ENCODE measurements at places on chromosomes 6 and 20.
A peak's percentile ranks its signal among the peaks of the same experiment; 100 is the strongest.

DNA sequence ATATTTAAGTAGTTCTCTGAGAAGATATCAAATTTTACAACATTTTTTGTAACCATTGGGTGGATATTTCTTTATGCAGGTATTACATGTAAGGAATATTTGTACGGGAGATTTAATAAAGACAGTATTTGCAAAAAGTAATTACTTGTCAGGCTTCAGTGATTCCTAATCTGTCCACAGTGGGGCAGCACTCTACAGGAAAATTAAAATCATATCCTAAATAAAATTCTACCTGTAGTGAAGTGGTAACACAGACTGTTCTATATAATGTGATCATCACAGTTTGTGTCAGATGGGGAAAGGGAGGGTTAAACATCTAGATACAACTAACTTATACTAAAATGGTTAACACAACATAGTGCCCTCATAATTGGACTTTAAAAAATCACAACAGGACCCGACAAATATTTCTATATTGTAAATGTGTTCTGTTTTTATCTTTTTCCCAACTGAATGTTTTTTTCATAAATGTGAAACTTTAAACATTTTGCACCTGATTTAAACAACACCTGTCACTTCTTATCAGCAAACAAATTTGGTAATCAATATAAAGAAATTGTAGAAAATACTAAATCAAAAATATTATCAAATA, 145.6 kb upstream of the MANEA start:
- peak; percentile 43 for DNase-seq

- DNase-seq, result peak; percentile 88
Measured at GRCh38 chr20:3407771-3408637, 535 bp upstream of the DNAAF9 start.

DNA sequence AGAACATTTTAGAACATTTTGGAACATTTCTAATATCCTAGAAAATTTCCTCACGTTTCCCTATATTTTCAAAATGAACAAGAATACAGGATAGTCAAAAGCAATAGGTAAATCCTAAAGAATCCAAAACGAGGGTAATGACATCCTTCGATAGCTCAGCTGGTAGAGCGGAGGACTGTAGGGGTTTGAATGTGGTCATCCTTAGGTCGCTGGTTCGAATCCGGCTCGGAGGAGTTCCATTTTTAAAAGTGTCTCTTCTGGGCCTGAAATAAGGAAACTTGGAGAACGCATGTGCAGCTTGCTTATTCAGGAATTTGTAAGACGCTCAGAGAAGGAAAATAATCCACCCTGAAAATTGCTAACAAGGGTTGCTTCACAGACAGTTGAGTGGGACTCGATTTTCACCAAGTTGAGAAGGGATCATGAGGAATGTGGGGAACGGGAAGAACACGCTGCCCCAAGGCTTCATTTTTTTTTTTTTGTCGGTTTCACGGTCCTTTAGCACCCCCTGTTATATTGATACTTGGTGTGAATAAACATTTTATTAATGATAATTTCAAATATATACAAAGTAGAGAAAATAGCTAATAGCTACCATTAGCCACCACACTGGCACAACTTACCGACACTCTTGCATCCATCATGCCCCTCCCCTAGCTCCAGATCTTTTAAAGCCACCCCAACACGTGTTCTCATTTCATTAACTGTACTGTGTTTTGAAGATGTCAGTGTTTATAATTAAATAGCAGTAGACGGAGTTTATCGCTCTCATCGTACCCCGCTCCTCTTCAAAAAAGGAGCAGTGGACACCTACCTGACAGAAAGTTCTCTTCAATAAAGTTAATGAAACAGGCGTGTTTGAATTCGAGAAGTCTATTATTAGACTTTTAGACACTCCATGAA, 1.8 kb upstream of the ABT1 start:
- DNase-seq, result peak; percentile 43

DNA sequence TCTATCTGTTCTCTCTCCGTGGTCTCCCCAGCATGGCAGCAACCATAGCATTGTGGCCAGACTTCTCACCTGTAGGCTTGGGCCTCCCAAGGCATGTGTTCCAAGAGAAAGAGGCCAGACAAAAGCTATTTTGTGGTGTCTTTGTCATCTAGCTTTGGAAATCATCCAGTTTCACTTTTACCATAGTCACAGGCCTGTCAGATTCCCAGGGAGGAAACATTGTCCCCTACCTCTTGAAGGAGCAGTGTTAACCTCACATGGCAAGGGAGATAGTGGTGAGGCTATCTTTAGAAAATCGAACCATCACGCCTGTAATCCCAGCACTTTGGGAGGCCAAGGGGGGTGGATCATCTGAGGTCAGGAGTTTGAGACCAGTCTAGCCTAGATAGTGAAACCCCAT, 42.3 kb upstream of the RALGAPA2 start:
- no peak for DNase-seq

- DNase-seq, result no peak
Measured at GRCh38 chr20:2756056-2756611, 44.3 kb downstream of the CPXM1 start.

DNA sequence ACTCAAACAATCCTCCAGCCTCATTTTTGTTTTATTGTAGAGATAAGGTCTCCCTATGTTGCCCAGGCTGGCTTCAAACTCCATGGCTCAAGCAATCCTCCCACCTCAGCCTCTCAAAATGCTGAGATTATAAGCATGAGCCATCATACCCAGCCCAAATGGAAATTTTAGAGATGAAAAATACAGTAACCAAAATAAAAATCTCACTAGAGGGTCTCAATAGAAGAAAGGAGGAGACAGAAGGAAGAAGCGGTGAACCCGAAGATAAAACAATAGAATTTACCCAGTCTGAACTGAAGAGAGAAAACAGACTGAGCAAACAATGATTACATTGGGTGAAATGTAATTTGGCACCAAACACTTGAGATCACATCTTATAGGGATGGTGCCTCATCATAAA, 16.7 kb upstream of the OLIG3 start:
- DNase-seq, result no peak

GRCh38 chr6:99811636-99812035, 182.4 kb downstream of the MCHR2 start:
- no peak for DNase-seq

DNA sequence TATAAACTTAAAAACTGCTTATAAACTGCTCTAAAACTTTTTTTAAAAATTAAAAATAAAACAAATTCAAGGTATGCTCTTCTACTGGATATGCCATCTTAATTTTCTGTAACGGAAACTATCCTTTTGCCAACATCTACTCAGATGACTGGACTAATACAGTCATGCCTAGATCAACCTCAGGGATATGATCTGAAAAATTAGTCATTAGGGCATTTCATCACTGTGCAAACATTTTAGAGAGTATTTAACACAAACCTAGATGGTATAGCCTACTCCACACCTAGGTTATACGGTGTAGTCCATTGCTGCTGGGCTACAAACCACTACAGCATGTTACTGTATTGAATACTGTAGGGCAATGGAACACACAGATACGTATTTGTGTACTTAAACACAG, 64.8 kb downstream of the TRIM27 start:
- no peak for DNase-seq

- no peak for DNase-seq
Measured at GRCh38 chr6:69622924-69623323, 173.9 kb downstream of the LMBRD1 start.

- no peak for DNase-seq
Measured at GRCh38 chr6:110048221-110048875, 70.2 kb downstream of the GPR6 start.

- DNase-seq, result no peak
Measured at GRCh38 chr6:140599916-140600315, 1225.5 kb upstream of the CITED2 start.

DNA sequence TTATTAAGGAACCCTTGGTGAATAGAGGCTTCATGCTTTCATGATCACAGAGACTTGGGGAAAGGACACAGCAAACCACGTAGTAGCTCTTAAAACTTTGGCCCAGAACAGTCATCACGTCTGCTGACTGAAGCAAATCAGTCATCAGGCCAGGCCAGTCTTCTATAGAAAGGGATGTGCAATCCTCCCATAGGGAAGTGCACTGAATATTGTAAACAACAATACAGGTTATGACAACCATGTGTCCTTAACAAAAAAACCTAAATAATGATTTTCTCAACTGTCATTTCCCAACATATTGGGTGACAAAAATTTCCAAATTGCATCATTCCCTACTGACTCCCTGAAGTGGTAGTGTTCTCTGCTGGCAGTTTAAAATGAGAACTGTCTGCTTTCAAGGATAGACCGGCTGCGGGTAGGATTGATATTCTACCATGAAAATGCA, 388.2 kb upstream of the CITED2 start:
- peak; percentile 24 for DNase-seq

DNA sequence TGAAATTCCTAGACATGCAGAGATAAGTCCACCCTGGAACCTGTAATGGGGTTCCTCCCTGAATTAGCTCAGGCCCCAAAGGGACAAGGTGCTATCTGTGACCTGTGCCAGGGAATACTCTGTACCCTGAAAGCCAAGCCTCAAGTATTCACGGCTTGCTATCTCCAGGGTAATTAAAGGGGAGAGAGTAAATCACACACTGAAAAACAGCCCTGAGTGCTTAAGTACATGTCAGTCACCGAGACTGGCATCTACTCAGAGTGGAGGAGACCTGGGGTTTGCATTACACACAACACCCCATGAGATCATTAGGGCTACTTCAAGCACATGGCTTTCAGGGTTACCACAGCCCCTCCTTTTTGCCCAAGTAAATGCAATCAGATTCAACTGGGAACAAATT, 188.1 kb downstream of the CD83 start:
- DNase-seq, result no peak

- DNase-seq, result no peak
Measured at GRCh38 chr6:51514748-51515402, 572.5 kb downstream of the PKHD1 start.

DNA sequence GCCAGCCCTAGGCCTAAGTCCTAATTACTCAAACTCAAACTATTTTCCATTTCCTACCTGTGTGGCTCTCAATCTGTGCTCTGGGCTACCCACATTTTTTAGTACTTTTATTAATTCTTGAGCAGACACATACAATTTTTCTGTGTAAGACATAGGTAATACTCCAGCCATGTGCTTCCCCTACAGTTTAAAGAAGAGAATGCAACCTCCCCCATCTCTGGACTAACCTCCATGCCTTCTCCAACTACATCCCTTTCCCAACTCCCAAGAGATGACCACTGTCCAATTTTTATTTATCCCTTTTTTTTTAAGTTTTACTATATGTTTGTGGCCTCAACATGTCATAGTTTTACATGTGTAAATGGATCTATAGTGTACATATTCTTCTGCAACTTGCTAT, 5.8 kb downstream of the HMGN4 start:
- no peak for DNase-seq

DNA sequence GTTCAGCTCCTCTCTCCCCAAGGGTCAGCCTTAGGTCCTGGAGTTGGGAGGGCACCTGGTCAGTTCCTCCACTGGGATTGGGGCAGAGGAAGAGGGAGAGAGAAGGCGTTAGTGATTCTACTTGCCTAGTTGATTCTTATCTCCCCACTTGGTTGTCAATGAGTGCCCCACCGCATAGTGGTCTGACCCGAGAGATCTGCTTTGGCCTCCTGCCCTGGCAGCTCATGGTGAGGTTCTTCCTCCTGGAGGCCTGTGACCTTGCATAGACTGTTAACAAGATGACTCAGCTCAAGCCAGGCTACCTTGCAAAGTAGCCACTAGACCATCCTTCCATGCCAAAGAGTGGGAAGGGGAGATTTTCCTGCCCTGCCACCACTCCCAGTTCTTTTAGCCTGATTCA, 160.6 kb downstream of the TMEM200A start:
- DNase-seq, result no peak

DNA sequence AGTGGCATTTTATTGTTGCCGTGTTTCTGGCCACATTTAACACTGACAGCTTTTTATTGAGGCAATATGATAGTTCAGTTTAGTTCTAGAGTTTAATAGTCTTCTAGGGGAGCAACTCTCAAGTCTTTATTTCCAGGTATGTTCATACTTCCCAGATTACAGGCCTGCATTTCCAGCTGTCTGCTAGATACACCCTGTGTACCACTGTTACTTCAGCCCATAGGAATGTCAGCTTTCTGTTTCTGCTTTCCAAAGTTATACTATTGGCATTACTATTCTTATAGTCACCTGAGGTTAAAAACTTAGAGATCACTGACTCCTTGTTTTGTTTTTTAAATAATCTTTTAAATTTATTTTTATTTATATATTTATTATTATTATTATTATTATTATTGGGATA, 7.6 kb downstream of the ZNF451 start:
- no peak for DNase-seq

DNA sequence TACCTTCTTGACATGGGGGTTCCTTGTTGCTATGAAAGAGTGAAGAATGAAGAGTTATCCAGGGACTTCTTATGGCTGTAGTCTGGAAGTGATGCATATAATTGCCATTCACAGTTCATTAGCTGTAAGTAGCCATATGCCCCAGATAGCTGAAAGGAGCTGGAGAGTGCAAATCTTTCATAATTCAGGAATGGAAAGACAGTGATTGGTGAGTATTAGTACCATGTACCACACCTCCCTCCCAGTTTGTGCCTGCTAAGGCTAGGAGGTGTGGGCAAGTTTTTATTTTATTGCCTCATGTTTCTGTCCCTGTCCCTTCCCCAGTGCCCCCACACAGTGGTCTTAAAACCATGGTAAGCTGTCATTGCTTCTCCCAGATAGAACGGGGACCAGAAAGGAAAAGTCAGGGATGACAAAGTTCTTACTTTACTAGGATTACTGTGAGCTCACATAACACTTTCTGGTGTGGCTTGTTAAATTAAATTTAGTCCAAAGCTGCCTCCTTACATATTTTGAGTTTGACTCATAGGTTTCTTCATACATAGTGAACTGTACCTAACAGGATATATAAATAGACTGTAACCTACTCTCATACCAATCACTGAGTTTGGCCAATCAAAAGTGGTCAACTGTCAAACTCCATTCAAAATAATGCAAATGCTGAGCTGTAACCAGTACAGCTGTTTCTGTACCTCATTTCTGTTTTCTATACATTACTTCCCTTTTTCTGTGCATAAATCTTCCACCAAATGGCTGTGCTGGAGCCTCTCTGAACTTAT, 119.4 kb downstream of the RFPL4B start:
- no peak for DNase-seq

DNA sequence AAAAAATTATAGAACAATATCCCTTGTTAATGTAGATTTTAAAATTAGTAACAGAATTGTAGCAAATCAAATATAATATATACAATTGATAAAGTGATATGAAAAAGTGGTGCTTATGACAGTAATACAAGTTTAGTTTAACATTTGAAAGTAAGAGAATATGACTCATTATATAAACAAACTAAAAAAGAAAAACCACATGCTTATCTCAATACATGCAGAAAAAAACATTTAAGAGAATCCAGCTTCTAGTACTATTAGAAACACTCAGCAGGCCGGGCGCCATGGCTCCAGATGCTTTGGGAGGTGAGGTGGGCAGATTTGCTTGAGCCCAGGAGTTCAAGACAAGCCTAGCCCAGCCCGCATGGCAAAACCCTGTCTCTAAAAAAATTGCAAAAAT, 60.7 kb upstream of the LAMA2 start:
- DNase-seq, result no peak

- no peak for DNase-seq
Measured at GRCh38 chr6:154508573-154509375, 1.7 kb downstream of the CNKSR3 start.

All from Ammon's horn (tissue), 1 donor.